ENCODE measurements at places on chromosomes 7 and 10. TPM values are rescaled to one million over a fixed set of nuclear protein-coding genes. Genes with fewer than 3 reads are reported as not detected.

SEMA3A gene
- total RNA-seq = 11.4 TPM

DNA sequence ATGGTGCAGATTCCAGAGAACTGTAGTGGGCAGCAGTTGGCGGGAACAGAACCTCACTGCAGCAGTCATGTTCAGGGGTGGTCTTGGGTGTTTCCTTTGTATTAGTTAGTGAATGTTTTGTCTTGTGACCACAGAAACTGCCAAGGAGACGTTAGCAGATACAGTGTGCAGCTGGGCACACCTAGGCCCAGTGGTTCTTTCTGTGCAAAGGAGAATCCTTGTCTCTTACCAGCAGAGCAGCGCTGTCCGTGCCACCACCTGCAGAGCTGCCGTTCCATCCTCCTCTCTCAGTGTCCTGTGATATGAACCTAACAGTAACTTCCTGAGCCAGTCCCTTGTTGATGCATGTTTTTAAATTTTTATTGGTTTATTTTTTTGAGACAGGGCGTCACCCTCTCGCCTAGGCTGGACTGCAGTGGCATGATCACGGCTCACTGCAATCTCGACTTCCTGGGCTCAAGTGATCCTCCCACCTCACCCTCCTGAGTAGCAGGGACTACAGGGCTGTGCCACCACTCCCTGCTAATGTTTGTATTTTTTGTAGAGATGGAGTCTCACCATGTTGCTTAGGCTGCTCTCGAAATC, 60.6 kb downstream of the WDR37 start:
- DNase-seq = no peak

- no peak for DNase-seq
Measured at GRCh38 chr7:12322903-12323300, 80.8 kb downstream of the VWDE start.

GRCh38 chr10:110279407-110279986, 25.2 kb downstream of the SMNDC1 start:
- DNase-seq = no peak

CYTH3 gene
- 46.3 TPM for total RNA-seq

PRR15 gene
- 2.7 TPM for total RNA-seq

IFIT1B gene
- total RNA-seq = not detected

GPR141 gene
- total RNA-seq = 0.65 TPM

ARHGAP22 gene
- total RNA-seq = 3.2 TPM

ADIRF gene
- total RNA-seq = 729 TPM

- no peak for DNase-seq
Measured at GRCh38 chr7:116591202-116592040, 66.6 kb downstream of the CAV1 start.

NKX2-3 gene
- 15.4 TPM for total RNA-seq

CUBN gene
- total RNA-seq = 2.2 TPM

LIPN gene
- total RNA-seq = not detected

- DNase-seq = no peak
Measured at GRCh38 chr10:101775273-101776160, at the start of gene FGF8. Gene FGF8 (minus strand): TSS chr10:101776114. CDS start chr10:101775900, 214 bp downstream.
